ENCODE measurements at places on chromosomes 16 and 17. TPM values are rescaled to one million over a fixed set of nuclear protein-coding genes. Genes with fewer than 3 reads are reported as not detected.
A peak's percentile ranks its signal among the peaks of the same experiment; 100 is the strongest.

DNA sequence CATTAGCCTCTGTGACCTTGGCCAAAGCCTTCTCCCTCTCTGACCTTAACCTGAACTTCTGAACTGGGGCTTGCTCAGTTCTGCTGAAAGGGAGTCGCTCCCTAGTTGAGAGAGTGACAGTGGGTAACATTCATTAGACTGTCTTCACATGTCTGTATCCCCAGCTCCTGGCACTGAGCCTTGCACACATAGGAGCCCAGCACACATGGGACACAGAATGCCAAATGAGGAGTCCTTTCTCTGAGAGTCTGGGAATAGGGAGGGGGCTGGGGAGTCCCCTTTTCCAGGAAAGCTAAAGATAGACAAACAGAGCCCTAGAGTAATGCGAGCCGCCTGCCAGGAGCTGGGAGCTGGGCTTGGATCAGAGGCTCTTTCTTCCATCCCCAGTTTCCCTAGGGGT, 2.5 kb downstream of the TAC4 start:
- peak; percentile 43 for DNase-seq
- peak overlapping the region; percentile 45 for H3K27ac ChIP-seq
- no peak overlapping the region for H3K4me3 ChIP-seq
- no peaks in the 10 kb centered on the region for H3K36me3 ChIP-seq
- H3K27me3 ChIP-seq, result no peaks in the 10 kb centered on the region

The CENPV gene
- 38.9 TPM for total RNA-seq

DNA sequence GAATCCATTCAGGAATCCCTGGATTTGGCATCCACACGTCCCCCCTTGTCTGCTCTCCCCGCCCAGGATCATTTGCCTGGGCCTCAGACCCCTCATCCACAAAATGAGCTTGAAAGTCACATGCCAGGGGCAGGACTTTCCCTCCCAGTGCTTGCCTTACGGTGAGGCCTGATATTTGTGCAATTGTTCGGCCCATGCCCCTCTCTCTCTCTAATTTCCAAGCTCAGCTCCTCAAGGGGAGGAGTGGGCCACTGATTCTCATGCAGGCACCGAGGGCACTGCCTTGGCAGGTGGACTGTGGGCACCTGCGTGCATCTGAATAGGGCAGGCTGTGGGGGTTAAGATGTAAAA, 267.2 kb upstream of the FOXF1 start:
- no peaks in the 10 kb centered on the region for H3K27me3 ChIP-seq
- DNase-seq, result no peak
- no peak overlapping the region for H3K4me3 ChIP-seq
- no peaks in the 10 kb centered on the region for H3K36me3 ChIP-seq
- H3K27ac ChIP-seq, result no peak overlapping the region
- no peaks in the 10 kb centered on the region for H3K4me1 ChIP-seq

DNA sequence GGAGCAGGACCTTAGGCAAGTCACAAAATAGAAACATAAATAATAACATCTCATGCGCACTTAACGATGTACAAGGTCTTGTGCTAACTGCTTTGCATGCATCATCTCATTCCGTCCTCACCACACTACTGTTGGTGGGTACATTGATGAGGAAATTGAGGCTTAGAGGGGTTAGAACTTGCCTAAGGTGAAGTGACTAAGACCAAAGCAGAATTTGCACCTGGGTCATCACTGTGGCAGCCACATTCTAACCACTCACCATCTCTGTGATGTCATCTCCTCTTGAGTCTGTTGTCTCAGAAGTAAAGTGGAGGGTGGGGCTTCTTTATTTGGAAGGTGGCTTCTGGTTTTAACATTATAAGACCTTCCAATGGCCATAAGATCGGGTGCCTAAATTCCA, 20.4 kb upstream of the TRIM25 start:
- H3K27me3 ChIP-seq, result no peaks in the 10 kb centered on the region
- H3K36me3 ChIP-seq, result no peaks in the 10 kb centered on the region
- no peaks in the 10 kb centered on the region for H3K4me1 ChIP-seq
- H3K27ac ChIP-seq, result no peak overlapping the region

The KIF2B gene
- not detected for total RNA-seq

GRCh38 chr17:62778990-62779681, 29.0 kb downstream of the MARCHF10 start:
- H3K27me3 ChIP-seq, result no peaks in the 10 kb centered on the region
- H3K27ac ChIP-seq, result no peak overlapping the region
- no peak for DNase-seq
- H3K36me3 ChIP-seq, result no peaks in the 10 kb centered on the region

The CDH11 gene
- total RNA-seq, result 500 TPM

- no peak for DNase-seq
- H3K27ac ChIP-seq, result no peak overlapping the region
- H3K27me3 ChIP-seq, result no peaks in the 10 kb centered on the region
- peaks cover 11% of the 10 kb centered on the region for H3K4me1 ChIP-seq
Measured at GRCh38 chr17:925817-926216, 53.8 kb downstream of the NXN start.

- no peak overlapping the region for H3K4me3 ChIP-seq
- no peak overlapping the region for H3K27ac ChIP-seq
Measured at GRCh38 chr17:57512258-57512657, 232.8 kb downstream of the CCDC182 start.

The C17orf58 gene
- total RNA-seq, result 6.5 TPM

The KRTAP1-5 gene
- total RNA-seq, result not detected

The PRR14 gene
- 76.2 TPM for total RNA-seq

The CCL7 gene
- not detected for total RNA-seq

The CPHXL2 gene
- not detected for total RNA-seq

DNA sequence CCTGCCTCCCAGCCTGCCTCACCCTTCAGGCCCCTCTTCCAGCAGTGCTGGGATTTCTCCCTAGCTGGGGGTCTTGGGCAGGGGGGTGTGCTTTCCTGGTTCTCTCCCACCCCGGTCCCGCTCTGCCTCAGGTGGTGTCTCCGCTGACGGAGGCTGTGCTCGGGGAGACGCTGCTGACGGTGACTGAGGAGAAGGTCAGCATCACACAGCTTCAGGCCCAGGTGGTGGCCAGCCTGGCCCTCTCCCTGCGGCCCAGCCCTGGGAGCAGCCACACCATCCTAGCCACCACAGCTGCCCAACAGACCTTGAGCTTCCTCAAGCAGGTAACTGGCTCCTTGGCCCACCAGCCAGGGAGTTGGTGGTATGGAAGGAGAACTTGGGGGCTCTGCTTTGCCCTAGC, 56.5 kb downstream of the TMEM132E start:
- H3K27me3 ChIP-seq, result no peaks in the 10 kb centered on the region
- H3K4me1 ChIP-seq, result no peaks in the 10 kb centered on the region
- no peak overlapping the region for H3K27ac ChIP-seq

- DNase-seq, result peak; percentile 45
- H3K4me3 ChIP-seq, result no peak overlapping the region
- H3K27me3 ChIP-seq, result no peaks in the 10 kb centered on the region
- H3K27ac ChIP-seq, result no peak overlapping the region
Measured at GRCh38 chr17:40531051-40531991, 29.9 kb upstream of the TNS4 start.

The ZNF276 gene
- total RNA-seq, result 34.7 TPM

DNA sequence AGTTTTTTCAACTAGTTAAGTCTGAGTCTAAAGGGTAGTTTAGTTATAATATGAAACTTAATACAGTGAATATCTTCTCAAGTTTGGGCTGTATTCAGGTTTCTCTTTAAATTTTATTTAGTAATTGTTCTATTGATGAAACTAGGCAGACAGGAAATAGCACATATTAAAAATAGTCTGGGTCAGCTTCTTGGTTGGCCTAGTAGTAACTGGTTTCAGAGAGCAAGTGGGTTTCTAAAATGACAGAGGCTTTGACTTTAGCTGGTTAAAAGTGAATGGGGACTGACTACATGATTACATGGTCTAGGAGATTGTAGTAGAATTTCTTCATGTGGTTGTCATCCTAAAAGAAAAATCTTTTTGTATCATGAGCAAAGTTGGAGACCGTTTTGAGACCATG, 46.8 kb downstream of the OMG start:
- no peaks in the 10 kb centered on the region for H3K4me1 ChIP-seq
- H3K4me3 ChIP-seq, result no peak overlapping the region
- H3K27me3 ChIP-seq, result no peaks in the 10 kb centered on the region
- no peaks in the 10 kb centered on the region for H3K36me3 ChIP-seq

The HYDIN gene
- total RNA-seq, result 4.5 TPM

DNA sequence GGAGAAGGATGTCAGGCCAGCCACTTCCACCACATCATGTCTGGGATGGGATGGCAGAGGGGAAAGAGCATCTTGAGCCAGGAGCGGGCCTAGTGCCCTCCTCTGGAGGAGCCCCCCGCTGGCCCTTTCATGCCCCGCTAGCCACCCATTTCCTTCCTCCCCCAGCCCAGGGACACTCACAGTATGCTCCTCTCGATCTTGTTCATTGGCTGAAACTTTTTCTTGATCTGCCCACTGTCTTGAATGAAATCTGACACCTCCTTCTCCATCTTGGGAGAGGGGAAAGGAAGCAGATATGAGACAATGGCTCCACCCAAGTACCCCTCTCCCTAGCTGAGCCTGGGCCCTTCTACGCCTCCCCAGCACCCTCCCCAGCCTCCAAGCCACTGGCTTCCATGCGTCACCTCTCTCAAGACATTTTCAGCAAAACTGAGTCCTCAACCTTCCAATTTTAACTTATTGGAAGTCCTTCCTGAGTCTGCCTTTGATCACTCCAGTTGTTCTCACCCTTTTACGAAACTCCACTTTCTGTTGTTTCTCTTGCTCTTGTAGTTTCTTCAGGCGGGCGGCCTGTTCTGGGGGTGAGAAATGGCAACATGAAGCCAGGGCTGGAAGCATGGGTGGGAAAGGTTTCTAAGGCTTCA, 7.2 kb downstream of the SPAG7 start:
- no peaks in the 10 kb centered on the region for H3K36me3 ChIP-seq
- no peaks in the 10 kb centered on the region for H3K27me3 ChIP-seq
- no peak for DNase-seq
- no peak overlapping the region for H3K27ac ChIP-seq
- no peak overlapping the region for H3K4me3 ChIP-seq
- no peaks in the 10 kb centered on the region for H3K4me1 ChIP-seq

The NEUROD2 gene
- not detected for total RNA-seq

DNA sequence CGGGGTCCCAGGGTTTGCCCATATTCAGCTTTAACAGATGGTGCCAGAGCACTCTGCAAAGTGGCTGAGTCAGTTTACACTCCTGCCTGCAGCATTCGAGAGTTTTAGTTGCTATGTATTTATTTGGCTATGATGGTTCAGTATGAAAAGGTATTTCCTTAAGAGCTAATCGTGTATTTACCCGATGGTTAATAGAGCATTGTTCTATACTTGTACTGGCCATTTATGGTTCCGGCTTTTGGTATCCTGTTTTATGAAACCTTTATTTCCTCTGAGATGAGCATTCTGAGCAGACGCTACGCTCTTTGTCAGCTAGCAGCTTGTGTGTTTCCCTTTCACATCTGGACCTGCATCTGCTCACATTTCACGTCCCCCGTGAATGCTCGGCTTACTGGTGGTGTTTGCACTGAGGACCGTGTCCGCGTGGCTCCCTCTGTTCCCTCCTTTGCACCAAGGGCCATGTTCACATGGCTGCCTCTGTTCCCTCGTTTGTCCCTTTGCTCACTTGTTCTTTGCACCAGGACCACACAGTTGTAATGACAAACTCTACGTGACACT, 149.1 kb upstream of the CHMP6 start:
- H3K27ac ChIP-seq, result no peak overlapping the region
- no peaks in the 10 kb centered on the region for H3K4me1 ChIP-seq
- no peaks in the 10 kb centered on the region for H3K27me3 ChIP-seq
- H3K36me3 ChIP-seq, result no peaks in the 10 kb centered on the region

GRCh38 chr17:83062011-83062817, 17.2 kb upstream of the METRNL start:
- peaks cover 3% of the 10 kb centered on the region for H3K4me1 ChIP-seq
- H3K4me3 ChIP-seq, result no peak overlapping the region
- H3K27ac ChIP-seq, result no peak overlapping the region
- no peaks in the 10 kb centered on the region for H3K36me3 ChIP-seq
- DNase-seq, result no peak
- H3K27me3 ChIP-seq, result no peaks in the 10 kb centered on the region

DNA sequence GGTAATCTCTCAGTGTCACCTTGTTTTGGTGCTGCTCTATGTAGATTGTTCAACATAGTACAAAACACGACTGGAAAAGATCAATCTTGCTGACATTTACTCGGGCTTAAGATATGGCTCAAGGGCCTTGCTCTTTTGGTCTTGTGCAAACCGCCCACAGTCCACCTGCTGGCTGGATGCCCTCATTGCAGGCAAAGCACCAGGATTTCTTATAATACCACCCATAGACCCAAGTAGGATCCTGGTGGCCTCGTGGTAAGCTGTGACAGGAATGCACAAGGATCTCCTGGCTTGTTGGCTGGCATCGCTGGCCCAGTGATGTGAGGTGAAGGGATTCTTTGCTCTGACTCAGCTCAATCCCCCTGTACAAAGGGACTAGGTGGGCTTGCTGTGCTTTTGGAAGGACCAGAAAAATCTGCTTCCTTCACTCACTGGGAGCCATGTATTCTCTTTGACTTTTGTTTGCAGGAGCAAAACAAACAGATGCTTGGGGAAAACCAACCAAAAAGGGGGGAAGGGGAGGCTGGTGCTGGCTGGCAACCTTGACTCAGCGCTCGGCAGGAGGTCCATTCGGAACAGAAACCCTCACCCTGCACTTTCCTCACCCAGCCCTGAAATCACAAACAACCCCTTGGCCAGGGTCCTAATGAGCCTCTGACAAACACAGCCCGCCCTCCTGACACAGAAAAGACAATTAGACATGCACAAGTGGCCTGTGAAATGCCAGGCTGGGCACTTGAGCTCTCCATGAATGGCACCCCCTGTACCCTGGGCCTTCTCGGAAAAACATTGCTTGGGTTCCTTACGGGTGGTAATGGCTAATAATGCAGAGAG, 36.6 kb upstream of the MED9 start:
- H3K4me1 ChIP-seq, result no peaks in the 10 kb centered on the region
- no peaks in the 10 kb centered on the region for H3K36me3 ChIP-seq
- H3K27ac ChIP-seq, result no peak overlapping the region
- peak; percentile 49 for DNase-seq
- H3K27me3 ChIP-seq, result no peaks in the 10 kb centered on the region

DNA sequence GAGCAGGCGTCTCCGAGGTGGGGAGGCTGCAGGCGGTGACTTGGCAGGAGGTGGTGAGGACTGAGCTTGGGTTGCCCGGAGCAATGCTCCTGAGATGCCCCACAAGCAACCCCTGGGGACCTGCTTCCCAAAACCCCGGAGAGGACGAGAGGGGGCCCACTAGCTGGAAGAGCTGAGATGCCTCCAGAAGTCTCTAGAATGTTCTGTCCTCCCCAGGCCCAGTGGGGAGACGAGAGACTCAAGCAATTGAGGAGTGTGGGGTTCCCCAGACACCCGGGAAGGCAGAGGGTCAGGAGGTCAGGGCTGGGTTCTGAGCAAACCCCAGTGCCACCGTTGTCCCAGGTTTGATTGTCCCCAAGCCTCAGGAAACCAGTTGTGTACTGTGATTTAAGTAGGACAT, 21.2 kb upstream of the ATP2C2 start:
- no peak overlapping the region for H3K27ac ChIP-seq
- no peaks in the 10 kb centered on the region for H3K4me1 ChIP-seq
- H3K4me3 ChIP-seq, result no peak overlapping the region
- no peaks in the 10 kb centered on the region for H3K27me3 ChIP-seq
- H3K36me3 ChIP-seq, result no peaks in the 10 kb centered on the region
- DNase-seq, result no peak

Data from ovary (tissue), 10 donors.